Naive B cell (primary cell): ENCODE measurements at places on chromosomes 1 and 21. TPM values are rescaled to one million over a fixed set of nuclear protein-coding genes. Genes with fewer than 3 reads are reported as not detected.

DNA sequence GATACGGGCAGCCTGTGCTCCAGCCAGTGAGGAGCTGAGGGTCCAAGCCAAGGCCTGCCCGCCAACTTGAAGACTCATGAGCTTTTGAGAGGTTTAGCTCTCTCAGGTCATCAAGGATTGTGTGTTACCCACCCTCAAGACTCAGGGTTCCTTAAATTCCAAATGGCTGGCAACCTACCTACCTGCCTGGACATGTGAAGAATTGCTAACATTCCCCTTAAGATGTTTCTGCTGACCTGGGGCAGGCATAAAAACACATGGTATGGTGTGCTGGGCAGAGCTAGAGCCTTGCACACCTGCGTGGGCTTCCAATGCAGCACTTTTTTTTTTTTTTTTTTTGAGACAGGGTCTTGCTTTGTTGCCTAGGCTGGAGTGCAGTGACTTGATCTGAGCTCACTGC is 17.2 kb downstream of the PARP1 start:
- peaks cover 15% of the 10 kb centered on the region for H3K4me1 ChIP-seq
- H3K27me3 ChIP-seq = no peaks in the 10 kb centered on the region
- DNase-seq = no peak
- no peak overlapping the region for H3K4me3 ChIP-seq
- peaks cover 23% of the 10 kb centered on the region for H3K36me3 ChIP-seq

GRCh38 chr1:170978371-170978910 is 43.1 kb downstream of the MROH9 start:
- no peak overlapping the region for H3K27ac ChIP-seq
- no peaks in the 10 kb centered on the region for H3K27me3 ChIP-seq
- no peaks in the 10 kb centered on the region for H3K4me1 ChIP-seq
- DNase-seq = no peak

GRCh38 chr21:37281579-37281978 is 14.4 kb upstream of the VPS26C start:
- peak overlapping the region; percentile 31 for H3K4me3 ChIP-seq
- peaks cover 9% of the 10 kb centered on the region for H3K27me3 ChIP-seq
- H3K36me3 ChIP-seq = no peaks in the 10 kb centered on the region
- no peak for DNase-seq
- peaks cover 6% of the 10 kb centered on the region for H3K4me1 ChIP-seq

Gene SPRR2E
- polyA plus RNA-seq = not detected

DNA sequence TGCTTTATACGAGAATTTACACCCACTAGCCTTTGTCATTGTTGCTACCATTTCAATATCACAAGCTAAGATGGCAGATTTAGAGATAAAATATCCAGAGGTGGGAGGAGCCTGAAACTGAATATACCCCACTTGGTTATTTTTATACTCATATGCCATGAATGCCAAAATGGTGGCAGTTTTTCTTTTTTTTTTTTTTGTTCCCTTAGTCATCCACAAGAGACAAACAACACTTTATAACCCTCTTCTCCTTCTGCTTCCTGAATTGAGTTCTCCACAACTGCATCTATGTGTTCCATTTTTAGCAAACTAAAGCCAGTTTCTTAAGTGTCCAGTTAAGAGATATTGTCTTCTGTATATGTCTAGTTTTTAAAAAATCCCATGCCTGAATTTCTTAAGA is 558.4 kb downstream of the LMO4 start:
- no peaks in the 10 kb centered on the region for H3K36me3 ChIP-seq
- DNase-seq = no peak
- no peaks in the 10 kb centered on the region for H3K27me3 ChIP-seq

DNA sequence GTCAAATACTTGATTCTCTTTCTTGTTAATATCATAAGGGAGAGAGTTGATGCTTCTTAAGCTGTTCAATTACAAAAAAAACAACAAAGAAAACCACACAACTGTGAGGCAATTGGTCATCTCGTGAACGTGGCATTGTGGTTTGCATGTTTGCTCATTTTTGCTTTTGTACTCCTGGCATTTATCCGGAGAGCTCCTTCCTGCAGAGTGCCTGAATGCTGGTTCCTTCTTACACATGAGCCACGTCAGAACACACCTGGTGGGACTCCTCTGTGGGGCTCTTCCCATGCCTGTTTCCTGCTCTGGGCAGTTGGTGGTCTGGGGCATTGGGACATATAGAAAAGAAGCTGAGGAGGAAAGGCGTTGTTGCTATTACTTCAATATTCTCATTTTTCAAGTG is 25.7 kb downstream of the KCNK1 start:
- peaks cover 12% of the 10 kb centered on the region for H3K36me3 ChIP-seq
- no peak overlapping the region for H3K27ac ChIP-seq
- H3K4me1 ChIP-seq = no peaks in the 10 kb centered on the region
- DNase-seq = no peak
- H3K27me3 ChIP-seq = peaks cover 4% of the 10 kb centered on the region
- no peak overlapping the region for H3K4me3 ChIP-seq

GRCh38 chr1:81978945-81979344 is 178.2 kb downstream of the ADGRL2 start:
- no peak overlapping the region for H3K4me3 ChIP-seq
- H3K36me3 ChIP-seq = no peaks in the 10 kb centered on the region
- no peaks in the 10 kb centered on the region for H3K4me1 ChIP-seq
- no peaks in the 10 kb centered on the region for H3K27me3 ChIP-seq
- no peak overlapping the region for H3K27ac ChIP-seq
- no peak for DNase-seq

Gene AGPAT3
- polyA plus RNA-seq = 10.8 TPM

DNA sequence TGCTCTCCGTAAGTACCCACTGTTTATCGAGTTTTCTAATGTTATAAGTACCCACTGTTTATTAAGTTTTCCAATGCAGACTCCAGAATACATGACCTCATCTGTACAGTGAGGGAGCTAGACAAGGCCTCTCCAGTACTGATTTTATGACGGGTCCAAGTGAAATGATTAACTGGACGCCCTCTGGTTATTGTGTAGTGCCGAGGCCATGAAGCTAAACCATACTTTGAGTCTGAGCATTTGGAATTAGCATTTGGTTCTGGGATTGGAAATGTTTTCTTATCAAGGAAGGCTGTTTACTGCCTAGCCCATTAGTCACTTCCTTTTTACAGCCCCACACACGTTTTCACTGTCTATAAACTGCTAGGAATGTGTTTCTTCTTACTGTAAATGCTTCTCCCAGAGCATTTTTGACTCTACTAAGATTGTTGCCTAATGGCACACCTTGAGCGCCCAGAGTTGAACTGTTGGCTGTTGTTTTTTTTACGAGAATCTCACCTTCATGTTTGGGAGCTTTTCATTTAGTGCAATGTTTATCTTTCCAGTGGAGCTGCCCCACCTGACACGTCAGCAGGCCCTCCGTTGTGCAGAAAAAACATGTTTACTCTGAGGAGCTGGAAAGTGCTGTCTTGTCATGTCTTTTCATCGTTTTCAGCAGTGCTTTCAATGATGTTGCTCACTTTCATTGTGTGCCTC is 26.9 kb downstream of the SPATA46 start:
- H3K4me3 ChIP-seq = no peak overlapping the region
- no peaks in the 10 kb centered on the region for H3K4me1 ChIP-seq
- no peaks in the 10 kb centered on the region for H3K36me3 ChIP-seq
- no peak for DNase-seq

- no peaks in the 10 kb centered on the region for H3K27me3 ChIP-seq
- H3K4me3 ChIP-seq = no peak overlapping the region
- no peaks in the 10 kb centered on the region for H3K36me3 ChIP-seq
- peak overlapping the region; percentile 40 for H3K27ac ChIP-seq
- DNase-seq = no peak
Measured at GRCh38 chr1:50667710-50668356, 244.6 kb upstream of the DMRTA2 start.

Gene SMPDL3B
- polyA plus RNA-seq = not detected

DNA sequence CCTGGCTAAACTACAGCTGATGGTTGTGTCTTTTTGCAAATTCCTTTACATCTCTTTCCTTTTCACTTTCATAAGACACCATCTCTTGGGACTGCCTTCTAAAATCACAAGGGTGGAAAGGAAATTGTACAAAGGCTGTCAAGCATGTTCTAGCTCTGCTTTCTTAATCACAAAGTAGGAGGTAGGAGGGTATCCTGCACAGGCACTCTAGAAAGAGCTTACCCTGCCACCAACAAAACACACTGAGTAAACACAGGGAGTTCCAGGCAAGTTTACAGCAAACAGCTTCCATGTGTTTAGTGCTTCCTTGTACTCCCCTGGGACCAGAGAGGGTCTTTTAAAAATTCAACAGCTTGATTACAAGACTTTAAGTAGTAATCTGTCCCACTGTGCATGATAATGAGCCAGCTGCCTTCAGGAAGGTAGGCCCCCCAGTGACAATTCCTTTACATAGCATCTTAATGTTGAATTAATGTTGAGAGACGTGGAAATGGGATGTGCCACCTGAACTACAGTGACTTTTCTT is 2.4 kb downstream of the PLPP3 start:
- peak; percentile 53 for DNase-seq
- peak overlapping the region; percentile 93 for H3K4me3 ChIP-seq
- H3K27me3 ChIP-seq = peaks cover 8% of the 10 kb centered on the region
- H3K27ac ChIP-seq = no peak overlapping the region
- H3K36me3 ChIP-seq = no peaks in the 10 kb centered on the region

- no peaks in the 10 kb centered on the region for H3K27me3 ChIP-seq
- H3K4me3 ChIP-seq = peak overlapping the region; percentile 59
- peaks cover 8% of the 10 kb centered on the region for H3K36me3 ChIP-seq
- no peak overlapping the region for H3K27ac ChIP-seq
- no peak for DNase-seq
Measured at GRCh38 chr21:44360159-44360558, 6.7 kb downstream of the TRPM2 start.

Gene DDAH1
- polyA plus RNA-seq = 0.40 TPM

DNA sequence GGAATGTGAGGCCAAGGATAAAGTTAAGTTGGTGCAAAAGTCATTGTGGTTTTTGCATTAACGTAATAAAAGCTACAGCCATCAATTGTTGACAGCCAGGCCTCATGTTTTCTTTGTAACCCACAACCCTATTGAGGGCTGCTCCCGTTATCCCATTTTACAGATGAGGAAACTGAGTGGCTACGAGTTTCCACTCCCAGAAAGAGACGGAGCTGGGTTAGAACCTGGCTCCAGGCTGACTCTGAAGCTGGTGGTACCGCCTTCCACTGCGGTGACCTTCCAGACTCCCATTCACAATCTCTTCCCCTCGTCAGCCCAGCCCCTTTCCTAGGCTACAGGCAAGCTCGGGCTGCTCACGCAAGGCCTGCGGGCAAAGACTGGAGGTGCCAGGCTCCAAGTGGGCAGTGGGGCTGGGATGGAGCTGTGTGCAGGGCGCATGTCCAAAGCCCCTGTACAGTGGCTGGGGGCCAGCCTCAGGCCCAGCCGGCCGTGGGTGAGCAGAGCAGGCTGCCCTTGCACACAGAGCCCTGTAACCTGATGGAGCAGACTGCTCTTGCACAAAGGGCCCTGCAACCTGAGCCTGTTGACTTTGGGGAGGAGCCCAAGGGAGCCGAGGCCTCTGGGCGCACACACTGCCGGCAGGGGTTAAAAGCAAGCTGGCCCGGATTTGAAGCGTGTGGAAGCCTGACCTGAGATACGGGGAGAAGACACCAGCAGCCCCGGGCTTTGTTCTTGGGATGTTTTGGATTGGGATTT is 97.4 kb upstream of the TMPRSS2 start:
- no peaks in the 10 kb centered on the region for H3K36me3 ChIP-seq
- H3K4me3 ChIP-seq = no peak overlapping the region
- H3K4me1 ChIP-seq = peaks cover 7% of the 10 kb centered on the region
- DNase-seq = no peak

- H3K27ac ChIP-seq = no peak overlapping the region
- no peak for DNase-seq
- H3K36me3 ChIP-seq = peaks cover 6% of the 10 kb centered on the region
Measured at GRCh38 chr1:14474856-14475255, 123.6 kb upstream of the KAZN start.

DNA sequence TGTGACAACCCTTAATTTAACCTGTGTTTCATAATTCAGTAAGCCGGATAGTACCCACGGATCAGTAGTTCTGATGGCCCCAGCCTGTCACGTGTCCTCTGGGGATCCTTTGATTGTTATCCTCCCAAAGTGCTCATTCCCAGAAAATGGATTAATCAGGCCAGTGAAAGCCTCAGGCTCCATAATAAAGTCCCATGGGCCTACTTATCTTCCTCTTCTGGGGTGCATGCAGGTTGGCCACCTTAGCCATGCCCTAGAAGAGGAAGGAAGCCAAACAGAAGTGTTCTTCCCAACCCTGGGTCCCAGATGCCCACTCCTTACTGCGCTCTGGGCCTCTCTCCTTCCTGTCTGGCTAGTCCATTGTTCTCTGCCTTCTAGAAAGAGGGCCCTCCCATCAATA is 146.1 kb downstream of the EDEM3 start:
- no peak overlapping the region for H3K27ac ChIP-seq
- no peak for DNase-seq
- no peaks in the 10 kb centered on the region for H3K4me1 ChIP-seq
- H3K4me3 ChIP-seq = no peak overlapping the region
- H3K27me3 ChIP-seq = no peaks in the 10 kb centered on the region
- H3K36me3 ChIP-seq = no peaks in the 10 kb centered on the region

GRCh38 chr1:7551442-7551841 is 219.7 kb upstream of the VAMP3 start:
- no peaks in the 10 kb centered on the region for H3K27me3 ChIP-seq
- DNase-seq = no peak
- no peak overlapping the region for H3K4me3 ChIP-seq
- H3K36me3 ChIP-seq = no peaks in the 10 kb centered on the region

GRCh38 chr21:41029571-41029970 is 138.4 kb upstream of the BACE2 start:
- no peaks in the 10 kb centered on the region for H3K36me3 ChIP-seq
- no peak overlapping the region for H3K27ac ChIP-seq
- DNase-seq = no peak

GRCh38 chr1:201939574-201939973 is 6.8 kb downstream of the LMOD1 start:
- no peak overlapping the region for H3K4me3 ChIP-seq
- H3K27me3 ChIP-seq = peaks cover 41% of the 10 kb centered on the region
- H3K4me1 ChIP-seq = no peaks in the 10 kb centered on the region
- no peak for DNase-seq
- H3K27ac ChIP-seq = no peak overlapping the region
- H3K36me3 ChIP-seq = no peaks in the 10 kb centered on the region

Gene NTRK1
- not detected for polyA plus RNA-seq

DNA sequence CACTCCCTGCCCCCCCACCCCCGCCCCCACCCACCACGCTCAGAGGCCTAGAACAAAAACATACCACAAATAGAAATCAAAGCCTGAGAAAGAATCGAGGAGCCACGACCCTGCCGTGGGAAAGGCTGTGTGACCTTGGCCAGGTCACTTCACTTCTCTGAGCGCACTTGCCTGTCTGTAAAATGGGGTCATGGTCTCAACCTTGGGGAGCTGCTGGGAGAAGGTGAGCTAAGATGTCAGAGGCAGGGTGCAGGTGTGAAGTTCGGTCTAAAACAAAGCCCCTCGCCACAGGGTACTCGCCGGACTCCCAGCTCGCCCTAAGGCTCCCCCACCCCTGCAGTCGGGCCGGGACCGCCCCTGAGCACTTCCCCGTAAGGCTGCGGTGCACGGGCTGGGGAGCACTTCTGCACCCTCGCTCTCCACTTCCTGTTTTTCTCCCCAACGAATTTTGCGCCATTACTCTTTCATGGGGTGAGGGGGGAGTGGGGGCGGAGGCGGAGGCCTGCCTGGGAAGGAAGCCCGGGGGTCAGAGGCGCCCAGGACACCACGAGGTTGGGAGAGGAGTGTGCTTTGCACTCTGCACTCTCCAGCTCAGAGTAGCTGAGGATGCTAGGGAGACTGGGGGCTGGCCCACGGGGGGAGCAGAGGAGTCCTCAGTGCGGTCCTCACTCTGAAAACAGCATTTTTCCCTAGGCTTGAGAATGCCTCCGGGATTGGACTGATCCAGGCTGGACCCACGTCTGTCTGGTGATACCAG is 21.9 kb upstream of the PIK3CD start:
- peak overlapping the region; percentile 96 for H3K4me3 ChIP-seq
- peaks cover 93% of the 10 kb centered on the region for H3K4me1 ChIP-seq
- no peaks in the 10 kb centered on the region for H3K27me3 ChIP-seq
- DNase-seq = peak; percentile 88
